ENCODE measurements at places on chromosomes 6 and 20.

GRCh38 chr20:39210341-39211036 is 248.3 kb downstream of the DHX35 start:
- no peak for DNase-seq

GRCh38 chr6:170464524-170464979 is 88.6 kb downstream of the PSMB1 start:
- DNase-seq, result no peak

GRCh38 chr6:35371494-35372262 is 29.3 kb downstream of the PPARD start:
- DNase-seq, result no peak

GRCh38 chr6:56613247-56613851 is 29.3 kb downstream of the DST start:
- DNase-seq, result no peak

GRCh38 chr20:17992847-17993513 is 24.2 kb downstream of the MGME1 start:
- DNase-seq, result no peak

GRCh38 chr6:156700440-156701057 is 76.6 kb upstream of the ARID1B start:
- DNase-seq, result no peak

DNA sequence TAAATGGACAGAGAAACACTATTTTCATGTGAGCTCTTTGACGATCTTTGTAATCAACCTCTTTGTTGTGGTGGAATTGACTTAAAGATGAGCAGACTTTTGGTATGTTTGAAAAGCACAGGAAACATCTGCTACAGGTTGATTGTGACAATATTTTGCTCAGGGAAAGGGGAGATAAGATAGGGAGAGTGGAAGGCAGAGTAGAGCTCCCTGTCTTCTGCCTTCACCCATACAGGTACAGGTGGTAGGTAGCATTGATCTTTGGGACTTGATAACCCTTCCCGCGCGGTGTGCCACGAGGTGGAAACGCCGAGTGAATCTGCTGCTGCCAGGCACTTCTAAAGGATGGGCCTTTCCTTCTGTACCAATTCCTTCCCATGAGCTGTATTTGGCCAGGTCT is 183.6 kb downstream of the UTRN start:
- no peak for DNase-seq

DNA sequence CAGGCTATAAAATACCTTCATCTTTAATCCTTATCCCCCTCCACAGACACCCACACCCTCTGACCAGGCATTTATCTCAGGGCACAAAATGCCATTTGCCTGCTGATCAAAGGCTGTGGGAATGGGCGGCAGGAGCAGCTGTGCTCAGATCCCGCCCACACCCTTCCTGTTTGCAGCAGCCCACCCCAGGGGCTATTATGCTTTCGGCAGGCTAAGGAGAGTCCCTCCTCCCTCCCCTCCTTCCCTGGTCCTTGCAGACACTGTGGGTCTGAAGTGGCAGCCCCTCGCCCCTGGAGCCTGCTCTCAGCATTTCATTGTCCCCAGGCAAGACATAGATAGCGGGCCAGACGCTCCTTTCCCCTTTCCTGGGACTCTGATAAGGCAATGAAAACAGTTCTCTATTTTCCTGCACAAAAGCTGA is 220.8 kb upstream of the HEY2 start:
- no peak for DNase-seq

DNA sequence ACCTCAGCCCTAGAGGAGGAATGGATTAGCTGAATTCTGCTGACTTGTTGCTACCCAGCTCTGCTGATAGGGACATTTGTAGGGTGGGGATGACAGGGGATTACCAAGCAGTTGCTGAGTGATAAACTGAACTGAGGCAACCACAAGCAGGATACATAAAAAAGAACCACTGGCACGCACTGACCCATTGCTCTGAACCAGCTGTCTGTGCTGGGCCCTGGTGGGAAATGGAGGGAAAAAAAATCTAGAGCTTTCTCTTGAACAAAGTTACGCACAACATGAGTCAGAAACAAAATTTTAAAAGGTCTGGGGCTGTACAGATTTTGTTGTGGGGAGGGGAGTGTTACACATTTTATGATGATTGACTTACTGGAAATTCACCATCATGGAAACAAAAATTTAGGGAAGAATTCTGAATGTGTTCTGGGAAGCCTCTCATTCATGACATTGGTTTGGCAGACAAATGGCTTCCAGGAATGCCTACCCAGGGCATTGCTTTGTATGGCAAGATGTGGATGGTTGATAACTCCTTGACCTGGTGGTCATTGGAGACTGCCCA is 37.7 kb downstream of the FOXO3 start:
- DNase-seq, result no peak

DNA sequence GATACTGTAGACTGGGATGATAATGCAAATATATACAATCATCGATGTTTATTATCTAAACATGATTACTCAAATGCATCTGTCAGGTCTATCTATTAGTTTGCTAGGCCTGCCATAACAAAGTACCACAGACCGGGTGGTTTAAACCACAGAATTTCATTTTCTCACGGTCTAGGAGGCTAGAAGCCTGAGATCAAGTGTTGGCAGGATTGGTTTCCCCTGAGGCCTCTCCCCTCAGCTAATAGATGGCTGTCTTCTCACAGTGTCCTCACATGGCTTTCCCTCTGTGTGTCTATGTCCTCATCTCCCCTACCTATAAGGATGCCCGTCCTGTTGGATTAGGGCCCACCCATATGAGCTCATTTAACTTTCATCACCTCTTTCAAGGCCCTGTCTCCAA is 512.6 kb upstream of the SLC35B3 start:
- DNase-seq, result no peak

DNA sequence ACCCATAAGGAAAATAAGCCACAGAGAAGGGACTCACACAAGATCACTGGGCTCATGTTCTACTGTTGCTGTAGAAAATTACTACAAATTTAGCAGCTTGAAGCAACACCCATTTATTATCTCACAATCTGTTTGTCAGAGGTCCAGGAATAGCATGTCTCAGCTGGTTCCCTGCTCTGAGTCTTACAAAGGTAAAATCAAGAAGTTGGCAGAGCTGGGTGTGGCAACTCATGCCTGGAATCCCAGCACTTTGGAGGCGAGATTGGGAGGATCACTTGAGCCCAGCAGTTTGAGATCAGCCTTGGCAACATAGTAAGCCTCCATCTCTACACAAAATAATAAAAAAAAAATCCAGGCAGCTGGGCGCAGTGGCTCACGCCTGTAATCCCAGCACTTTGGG is 28.5 kb upstream of the ZNF831 start:
- DNase-seq, result no peak

DNA sequence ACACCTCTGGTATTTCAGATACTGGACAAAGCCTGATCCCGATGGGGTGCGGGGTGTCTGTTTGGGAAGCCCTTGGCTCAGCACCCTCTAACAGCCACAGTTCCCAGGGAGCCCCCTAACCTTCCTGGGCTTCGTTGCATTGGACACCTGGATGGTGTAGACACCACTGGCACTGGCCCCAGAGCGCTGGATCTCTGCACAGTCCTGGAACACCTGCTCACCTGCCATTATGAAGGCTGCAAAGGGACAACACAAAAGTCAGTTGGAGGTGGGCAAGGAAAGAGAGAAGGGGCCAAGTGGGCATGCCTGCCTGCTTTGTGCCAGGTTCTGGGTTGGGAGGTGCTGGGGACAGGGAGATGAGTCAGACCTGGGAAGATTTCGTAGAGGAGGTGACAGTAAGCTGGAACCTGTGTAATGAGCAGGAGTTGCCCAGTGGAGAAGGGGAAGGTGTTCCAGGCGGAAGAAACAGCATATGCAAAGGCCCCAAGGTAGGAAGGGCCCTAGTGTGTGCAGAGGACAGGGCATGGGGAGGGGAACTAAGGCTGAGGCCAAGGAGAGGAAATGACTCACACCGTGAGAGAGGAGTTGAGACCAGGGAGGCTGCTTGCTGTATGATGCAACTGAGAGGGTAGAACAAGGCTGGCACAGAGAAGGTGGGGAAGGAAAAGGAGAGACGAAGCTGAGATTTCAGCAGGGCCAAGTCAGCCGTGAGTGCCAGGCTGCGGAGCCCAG is 34.9 kb downstream of the ANGPT4 start:
- no peak for DNase-seq

- peak; percentile 77 for DNase-seq
These were observed 413 bp downstream of the PTPRA start for GRCh38 chr20:2873747-2874041.

DNA sequence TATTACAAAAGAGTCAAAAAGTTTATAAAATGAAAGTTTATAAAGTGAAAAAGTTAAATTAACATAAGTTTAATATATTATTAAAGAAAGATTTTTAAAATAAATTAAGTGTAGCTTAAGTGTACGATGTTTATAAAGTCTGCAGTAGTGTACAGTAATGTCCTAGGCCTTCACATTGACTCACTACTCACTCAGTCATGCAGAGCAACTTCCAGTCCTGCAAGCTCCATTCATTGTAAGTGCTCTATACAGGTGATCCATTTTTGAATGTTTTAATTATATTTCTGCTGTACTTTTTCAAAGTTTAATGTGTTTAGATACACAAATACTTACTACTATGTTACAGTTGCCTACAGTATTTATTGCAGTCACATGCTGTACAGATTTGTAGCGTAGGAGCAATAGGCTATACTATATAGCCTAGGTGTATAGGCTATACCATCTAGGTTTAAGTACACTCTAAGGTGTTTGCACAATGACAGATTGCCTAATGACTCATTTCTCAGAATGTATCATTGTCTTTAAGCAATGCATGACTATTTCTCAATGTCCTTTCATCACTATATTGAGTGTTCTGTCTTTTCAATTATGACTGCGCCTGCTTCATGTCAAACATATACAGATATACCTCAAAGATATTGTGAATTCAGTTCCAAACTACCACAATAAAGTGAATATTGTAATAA is 1110.3 kb upstream of the MAP3K7 start:
- DNase-seq, result no peak

DNA sequence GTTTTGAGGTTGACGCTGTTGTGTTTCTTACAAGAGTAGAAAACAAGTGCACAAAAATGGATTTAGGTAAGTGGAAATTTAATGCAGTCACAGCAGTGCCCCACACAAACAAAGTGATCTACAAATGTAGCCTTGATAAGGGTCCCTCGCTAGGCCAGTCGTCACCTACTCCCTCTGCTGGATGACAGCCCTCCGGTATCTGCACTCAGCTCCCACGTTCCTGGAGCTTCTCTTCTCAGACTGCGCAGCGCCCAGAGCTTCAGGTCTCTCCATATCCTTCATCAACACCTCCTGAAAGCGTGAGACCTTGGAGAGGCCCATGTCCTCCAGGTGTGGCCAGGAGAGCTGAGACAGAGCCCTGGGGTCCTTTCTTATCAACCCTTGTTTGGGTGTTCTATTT is 58.3 kb upstream of the MAP3K4 start:
- no peak for DNase-seq

GRCh38 chr6:102670735-102671134 is 1277.2 kb downstream of the GRIK2 start:
- no peak for DNase-seq

DNA sequence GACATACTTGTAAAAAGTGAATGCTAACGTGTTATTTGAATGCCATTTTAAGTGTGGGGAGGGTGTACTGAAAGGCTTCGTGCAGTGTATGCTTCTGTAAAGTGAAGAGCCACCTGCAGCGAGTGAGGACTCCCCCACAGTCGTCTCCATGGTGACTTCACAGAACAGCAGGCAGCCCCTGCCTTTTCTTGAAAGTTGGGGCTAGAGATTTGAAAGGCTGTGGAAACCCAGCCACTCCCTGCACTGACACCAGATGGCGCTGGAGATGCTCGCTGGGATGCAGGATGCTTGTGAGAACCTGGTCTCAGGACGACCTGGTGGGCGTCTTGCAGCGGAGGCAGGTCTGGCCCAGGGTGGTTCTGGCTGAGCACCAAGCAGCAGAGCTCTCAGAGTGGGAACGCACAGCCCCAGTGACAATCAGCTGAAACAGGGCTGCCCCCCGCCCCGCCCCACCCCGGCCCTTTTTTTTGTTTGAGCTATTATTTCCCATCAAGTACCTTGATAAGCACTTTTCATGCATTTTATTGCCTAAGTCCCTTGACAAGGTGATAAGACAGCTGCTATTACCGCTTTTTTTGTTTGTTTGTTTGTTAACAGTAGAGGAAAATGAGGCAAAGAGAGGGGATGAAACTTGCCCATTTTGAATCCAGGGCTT is 150.3 kb downstream of the SYCP2 start:
- DNase-seq, result peak; percentile 74

All from Right ventricle myocardium superior (tissue), 1 donor.